ENCODE measurements at places on chromosomes 3 and 15.

- no peak for DNase-seq
Observed at GRCh38 chr15:62782071-62782841, 260.3 kb upstream of the TPM1 start.

- DNase-seq = no peak
Observed at GRCh38 chr3:139434764-139435307, 41.5 kb downstream of the RBP2 start.

DNA sequence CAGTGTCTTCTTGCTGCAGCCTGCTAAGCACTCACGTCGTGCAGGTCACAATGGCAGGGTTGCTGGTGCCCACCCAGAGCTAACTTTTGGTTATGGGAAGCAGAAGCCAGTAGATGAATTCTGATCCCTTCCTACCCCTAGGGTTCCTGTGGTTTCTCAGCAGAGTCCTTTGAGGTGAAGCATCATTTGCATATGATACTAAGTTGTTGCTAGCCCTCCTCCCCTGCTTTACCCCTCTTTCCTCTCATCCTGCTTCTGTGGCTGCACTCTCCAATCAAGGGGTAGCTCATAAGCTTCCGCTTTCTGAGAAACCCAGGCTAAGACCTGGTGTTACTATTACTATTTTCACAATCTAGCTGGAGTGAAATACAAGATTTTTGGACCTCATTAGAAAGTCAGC, 22.1 kb upstream of the HEG1 start:
- no peak for DNase-seq

- no peak for DNase-seq
Observed at GRCh38 chr15:76134537-76134936, 74.8 kb downstream of the TMEM266 start.

DNA sequence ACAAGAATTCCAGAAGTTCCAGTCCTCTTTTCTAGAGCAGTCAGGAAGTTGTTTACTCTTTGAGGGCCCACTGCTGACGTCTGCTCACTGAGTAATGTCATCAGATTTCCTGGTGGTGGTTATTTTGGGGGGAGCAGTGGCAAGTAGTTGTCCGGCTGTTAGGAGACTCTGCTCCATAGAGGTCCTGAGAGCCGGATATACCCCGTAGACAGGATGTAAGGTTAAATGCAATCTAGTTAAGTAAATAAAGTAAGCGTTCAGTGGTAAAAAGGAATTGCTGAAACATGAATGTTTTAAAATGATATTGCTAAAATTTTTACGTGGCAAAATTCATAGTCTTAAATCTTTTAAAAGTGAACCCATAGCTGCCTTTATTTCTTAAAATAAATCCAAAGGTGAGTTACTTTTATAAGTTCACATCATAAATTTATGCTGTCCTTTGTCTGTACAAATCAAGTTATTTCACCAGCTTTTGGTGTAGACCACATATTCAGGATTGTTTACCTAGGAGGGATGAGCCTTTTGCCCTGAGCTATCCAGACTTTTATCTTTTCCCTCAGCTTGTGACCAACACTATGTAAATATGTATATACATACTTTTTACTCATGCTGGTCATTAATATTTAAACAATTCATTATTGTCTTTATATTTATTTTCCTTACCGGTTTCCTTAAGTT, 65.8 kb downstream of the PDE8A start:
- DNase-seq = peak; percentile 55

- DNase-seq = no peak
Observed at GRCh38 chr15:75830910-75831805, 12.1 kb upstream of the UBE2Q2 start.

DNA sequence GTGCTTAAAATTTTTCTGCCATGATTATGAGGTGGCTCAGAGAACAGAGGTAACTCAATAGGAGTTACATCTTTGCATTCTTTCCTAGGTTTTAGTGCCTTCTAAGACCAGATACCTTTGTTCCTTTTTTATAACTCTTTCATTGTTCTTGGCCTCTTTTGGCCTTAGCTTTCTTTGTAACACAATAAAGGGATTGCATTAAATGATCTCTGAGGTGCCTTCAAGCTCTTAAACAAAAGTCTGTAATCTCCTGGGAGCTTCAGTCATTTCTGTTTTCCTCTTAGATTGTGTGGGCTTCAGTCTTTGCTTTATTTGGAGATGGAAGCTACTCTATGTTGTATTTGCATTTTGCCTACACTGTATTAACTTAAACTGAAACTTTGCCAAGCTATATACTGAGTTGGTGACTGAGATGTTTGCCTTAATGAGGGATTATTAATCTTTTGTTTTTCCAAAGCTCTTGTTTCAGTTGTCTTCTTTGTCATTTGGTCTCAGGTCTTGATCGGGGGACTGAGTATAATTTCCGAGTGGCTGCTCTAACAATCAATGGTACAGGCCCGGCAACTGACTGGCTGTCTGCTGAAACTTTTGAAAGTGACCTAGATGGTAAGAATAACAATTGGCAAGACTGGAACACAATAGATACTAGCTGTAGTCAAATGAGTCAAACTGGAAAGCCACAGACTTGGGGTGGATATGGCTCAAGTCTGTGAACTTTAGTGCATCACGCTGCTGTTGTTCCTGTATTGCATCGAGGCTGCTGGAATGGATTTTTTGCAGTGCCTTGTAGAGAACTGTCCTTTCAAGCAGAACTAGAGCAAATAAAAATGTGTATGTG, 110.3 kb downstream of the HCN4 start:
- no peak for DNase-seq

GRCh38 chr15:80599359-80599758, 95.8 kb upstream of the ABHD17C start:
- no peak for DNase-seq

- no peak for DNase-seq
Observed at GRCh38 chr3:108250626-108251025, 28.4 kb upstream of the IFT57 start.

GRCh38 chr3:71406972-71407810, 176.3 kb downstream of the FOXP1 start:
- DNase-seq = no peak

GRCh38 chr3:122996038-122996580, 31.5 kb downstream of the SEMA5B start:
- no peak for DNase-seq
